ENCODE measurements at places on chromosomes 7 and 10. TPM values are rescaled to one million over a fixed set of nuclear protein-coding genes. Genes with fewer than 3 reads are reported as not detected.

The GNAI1 gene
- total RNA-seq: 21.6 TPM

The FEZF1 gene
- not detected for total RNA-seq

The ADAM12 gene
- total RNA-seq: 30.0 TPM

The LIPM gene
- not detected for total RNA-seq

The HOXA4 gene
- total RNA-seq: 4.5 TPM

The THSD7A gene
- total RNA-seq: 26.2 TPM

The TFPI2 gene
- 33.7 TPM for total RNA-seq

The PNLIP gene
- not detected for total RNA-seq

The NOS3 gene
- 3.1 TPM for total RNA-seq

DNA sequence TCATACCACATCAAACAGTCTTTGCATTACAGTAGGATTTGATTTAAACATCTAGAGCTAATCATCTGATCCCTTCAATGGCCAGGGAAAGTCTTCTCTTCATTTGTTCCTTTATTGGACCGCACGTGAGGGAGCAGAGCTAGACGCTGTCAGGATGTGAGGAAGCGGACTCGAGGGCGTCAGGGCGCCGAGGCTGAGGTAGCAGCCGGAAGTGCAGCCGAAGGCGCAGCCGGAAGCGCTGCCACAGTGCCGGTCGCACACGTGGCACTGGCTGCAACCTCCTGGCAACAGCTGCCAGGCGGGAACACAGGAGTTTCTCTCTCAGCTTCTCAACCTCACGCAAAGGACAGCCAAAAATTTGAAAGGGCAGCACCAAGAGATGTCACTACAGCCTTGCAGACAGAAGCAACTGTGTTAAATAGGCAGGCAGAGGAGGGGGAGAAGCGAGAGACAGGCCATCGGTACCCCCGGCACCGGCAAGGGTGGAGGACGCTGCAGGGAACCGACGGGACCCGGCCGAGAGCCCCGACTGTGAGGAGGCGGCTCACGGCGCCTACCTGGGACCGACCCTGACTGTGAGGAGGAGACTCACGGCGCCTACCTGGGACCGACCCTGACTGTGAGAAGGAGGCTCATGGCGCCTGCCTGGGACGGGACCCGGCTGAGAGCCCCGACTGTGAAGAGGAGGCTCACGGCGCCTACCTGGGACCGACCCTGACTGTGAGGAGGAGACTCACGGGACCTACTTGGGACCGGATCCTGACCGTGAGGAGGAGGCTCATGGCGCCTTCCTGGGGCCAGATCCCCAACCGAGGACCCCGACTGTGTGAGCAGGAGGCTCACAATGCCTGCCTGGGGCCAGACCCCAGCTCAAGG lies 32.3 kb downstream of the VIPR2 start:
- DNase-seq: no peak

DNA sequence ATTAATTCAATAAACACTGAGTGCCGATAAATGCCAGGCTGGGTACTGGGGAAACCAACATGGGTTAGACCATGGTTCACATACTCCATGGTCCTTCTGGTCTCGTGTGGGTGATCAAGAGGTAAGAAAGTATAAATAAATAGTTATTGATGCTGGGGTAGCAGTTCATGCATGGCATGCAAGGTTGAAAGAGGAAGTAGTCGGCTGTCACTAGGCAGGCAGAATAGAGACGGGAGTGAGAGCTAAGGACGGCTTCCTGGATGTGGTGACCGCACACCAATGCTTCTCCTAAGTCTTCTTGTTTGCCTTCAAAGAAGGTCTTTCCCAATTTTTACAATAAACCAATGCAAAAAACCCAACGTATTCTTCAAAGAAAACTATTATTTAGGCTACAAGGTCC lies 208.6 kb downstream of the ADAM12 start:
- no peak for DNase-seq

DNA sequence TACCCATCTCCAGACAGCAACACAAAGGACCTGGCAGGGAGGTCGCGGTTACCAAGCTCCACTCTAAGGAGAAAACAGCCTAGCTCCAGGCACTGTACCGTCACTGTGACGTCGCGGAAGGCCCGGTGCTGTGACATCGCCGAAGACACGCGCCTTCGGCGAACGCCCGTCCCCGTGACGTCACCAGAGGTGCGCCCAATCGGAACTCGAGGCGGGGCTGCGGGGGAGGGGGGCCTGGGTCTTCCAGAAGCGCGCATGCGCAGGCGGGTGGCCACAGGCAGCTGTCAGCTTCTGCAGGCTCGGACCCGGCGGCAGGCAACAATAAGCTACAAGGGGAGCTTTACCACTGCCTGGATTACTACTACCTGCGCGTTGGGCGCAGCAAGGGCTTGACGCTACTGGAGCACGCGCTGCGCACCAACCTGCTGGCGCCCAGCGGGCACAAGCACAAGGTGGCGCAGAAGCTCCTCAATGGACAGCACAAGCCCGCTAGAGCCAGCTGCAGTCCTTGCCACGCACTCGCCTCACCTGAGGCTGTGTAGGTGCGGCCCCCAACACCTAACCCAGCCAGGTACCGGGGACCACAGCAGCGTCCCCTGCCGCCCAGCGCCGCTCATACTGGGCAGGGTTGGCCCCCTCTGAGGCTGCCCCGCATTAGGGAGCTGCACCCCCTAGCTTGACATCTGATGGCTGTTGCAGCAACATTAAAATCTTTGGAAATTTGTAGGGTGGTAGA lies 208.4 kb downstream of the TPST1 start:
- DNase-seq: peak; percentile 39

DNA sequence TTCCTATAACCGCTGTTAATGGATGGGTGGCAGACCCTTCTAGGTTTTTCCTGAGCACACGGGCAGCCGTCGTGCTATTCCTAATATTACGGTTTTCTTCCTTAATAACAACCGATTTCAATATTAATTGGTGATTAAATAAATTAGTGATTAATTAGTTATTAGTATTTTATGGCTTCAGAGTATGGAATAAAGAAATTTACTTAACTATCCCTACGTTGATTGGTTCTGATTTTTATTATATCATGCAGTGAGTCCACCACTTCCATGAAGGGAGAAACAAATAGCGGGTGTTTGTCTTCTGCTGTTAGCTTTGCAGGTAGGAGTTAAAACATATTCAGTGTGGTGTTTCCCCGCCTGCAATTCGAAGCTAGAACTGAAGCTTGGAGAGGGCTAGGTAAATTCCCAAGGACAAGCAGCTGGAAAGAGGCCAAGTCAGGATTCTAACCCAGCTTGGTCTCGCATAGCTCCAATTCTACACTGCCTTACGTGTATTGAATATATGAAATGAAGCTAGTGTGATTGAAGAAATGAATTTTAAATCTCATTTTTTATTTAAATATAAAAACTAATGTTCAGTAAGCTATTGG lies 928 bp upstream of the CSTF2T start:
- no peak for DNase-seq

- DNase-seq: no peak
Measured at GRCh38 chr7:26147030-26147429, 5.0 kb upstream of the NFE2L3 start.

GRCh38 chr10:22246680-22247391 lies 29.0 kb upstream of the EBLN1 start:
- DNase-seq: peak; percentile 75

DNA sequence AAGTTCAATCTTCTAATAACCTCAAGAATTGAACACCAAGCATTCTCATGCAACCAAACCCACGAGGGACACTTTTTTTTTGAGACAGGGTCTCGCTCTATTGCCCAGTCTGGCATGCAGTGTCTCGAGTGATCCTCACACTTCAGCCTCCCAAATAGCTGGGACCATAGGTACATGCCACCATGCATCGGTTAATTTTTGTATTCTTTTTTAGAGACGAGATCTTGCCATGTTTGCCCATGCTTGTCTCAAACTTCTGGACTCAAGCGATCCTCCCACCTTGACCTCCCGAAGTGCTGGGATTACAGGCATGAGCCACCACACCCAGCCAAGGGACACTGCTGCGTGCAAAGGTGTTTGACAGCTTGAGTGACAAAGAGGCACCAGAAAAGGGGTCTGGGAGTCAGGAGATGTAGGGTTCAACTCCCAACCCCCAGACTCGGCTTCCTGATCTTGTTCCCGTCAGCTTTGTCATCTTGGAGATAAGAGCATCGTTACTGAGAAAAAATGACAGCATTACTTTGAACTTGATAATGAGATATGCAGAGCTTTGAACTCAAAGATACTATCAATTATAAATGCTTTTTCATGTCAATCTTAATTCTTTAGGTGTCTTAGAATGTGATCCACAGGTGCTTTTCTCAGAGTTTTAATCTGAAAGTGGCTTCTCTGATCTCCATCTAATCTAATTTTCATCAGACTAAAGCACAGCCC lies 1.6 kb upstream of the CYTH3 start:
- no peak for DNase-seq

DNA sequence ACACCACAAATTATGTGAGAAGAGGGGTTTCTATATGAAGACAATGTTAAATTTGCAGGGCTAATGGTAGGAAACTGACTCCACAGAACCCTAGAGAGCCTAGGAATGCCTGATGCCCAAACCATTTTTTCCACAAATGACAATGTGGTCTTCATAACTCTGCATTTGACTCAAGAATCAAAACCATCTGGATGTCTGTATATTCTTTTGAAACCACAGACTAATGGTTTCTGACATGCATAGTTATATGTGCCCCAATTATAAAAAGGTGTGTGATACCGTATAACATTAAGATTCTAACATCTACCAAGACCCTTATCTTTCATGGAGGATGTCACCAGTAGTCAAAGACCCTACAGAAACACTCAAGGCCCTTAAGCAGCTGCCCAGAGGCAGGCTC lies 20.3 kb downstream of the SEC61G start:
- DNase-seq: no peak

- DNase-seq: no peak
Measured at GRCh38 chr10:71323407-71323806, 4.3 kb downstream of the SLC29A3 start.

- DNase-seq: no peak
Measured at GRCh38 chr7:52088008-52088901, 771.6 kb upstream of the COBL start.

DNA sequence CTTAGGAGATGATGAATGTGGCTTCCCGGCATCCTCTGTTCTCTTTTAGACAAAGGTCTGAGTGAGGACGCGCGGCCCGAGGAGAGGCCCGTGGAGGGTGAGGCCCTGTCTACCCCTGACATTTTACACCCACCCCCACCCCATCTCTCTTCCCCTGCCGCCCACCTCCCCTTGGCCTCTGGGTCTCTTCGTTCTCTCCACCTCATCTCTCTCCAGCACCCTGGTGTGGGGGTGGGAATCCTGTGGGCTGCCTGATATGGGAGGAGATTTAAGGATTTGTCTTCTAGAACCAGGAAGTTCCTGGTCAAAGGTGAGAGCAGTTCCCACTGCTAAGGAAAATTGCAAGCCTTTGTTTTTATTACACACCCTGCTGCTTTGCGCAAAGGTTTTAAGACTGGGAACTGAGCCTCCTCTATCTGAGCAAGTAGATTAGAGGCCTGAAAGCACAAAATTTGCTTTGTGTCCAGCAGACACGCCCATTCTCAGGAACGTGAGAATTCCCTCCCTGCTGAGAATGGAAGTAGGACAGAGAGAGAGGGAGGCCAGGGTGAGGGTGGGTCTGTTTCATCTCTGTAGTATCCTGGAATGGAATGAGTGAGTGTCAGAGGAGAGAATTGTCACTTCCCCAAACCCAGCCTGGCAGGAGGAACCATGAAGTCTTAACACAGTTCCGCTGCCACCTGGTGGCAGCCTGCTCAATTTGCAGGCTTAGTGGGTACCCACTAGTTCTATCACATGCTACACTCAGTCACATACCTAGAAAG lies 91.2 kb downstream of the GTF2IRD1 start:
- no peak for DNase-seq

GRCh38 chr10:5615316-5615715 lies 51.1 kb downstream of the ASB13 start:
- no peak for DNase-seq

GRCh38 chr7:148276314-148277041 lies 314.1 kb upstream of the C7orf33 start:
- DNase-seq: no peak

DNA sequence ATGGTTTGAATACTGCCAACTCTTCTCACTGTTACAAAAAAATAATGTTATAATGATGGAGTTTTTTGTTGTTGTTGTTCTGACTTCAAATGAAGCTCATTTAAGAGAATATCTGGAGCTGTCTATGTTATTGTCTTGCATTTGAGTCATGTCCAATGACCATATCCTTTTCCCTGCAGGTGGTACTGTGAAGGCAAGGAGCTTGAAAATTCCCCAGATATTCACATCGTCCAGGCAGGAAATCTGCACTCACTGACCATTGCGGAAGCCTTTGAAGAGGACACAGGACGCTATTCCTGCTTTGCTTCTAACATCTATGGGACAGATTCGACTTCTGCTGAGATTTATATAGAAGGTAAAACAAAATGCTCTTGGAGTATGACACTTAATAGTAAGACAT lies 33.5 kb downstream of the MYPN start:
- DNase-seq: no peak

DNA sequence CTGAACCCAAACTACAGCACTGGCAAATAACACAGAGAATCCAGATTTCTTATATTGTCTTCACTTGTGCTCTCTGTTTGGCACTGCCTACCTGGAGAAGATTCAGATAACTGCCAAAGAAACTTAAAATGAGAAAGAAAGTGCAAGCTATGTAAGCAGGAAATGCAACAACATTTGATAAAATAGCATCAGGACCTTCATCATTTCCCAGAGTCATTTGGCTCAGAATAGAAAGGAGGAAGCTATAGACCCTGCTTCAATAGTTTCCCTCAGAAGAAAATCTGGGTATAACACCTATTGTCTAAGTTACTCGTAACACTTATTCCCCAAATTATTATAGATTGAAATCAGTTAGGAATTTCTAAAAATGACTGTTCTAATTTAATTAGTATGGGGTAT lies 56.2 kb downstream of the CC2D2B start:
- DNase-seq: no peak

DNA sequence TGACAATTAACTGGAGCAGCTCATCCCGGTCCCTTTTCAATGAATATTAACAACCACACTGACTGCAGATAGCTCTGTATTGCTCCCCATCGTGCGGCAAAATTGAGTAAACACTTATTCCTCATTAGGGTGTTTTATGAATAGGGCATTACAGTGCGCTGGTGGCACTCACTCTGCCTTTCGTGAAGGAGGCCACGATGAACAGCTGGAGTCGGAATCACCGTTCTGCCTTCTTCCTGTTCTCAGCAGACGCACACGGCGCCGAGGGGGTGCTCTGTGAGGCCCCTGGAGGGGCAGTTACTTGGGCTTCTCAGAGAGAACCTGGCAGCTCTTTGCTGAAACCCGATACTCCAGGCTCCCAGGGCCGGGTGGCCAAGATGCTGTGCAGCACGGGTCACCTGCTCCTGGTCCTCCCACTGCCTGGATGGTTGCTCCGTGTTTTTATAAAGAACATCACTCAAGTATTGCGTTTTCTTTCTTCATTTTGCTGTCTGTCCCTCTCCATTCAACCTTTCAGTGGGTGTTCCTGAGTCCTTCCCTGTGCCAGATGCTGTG lies 241.9 kb downstream of the GLRX3 start:
- no peak for DNase-seq
